Tibial nerve (tissue), 4 donors: ENCODE measurements at places on chromosomes 1 and 21.

DNA sequence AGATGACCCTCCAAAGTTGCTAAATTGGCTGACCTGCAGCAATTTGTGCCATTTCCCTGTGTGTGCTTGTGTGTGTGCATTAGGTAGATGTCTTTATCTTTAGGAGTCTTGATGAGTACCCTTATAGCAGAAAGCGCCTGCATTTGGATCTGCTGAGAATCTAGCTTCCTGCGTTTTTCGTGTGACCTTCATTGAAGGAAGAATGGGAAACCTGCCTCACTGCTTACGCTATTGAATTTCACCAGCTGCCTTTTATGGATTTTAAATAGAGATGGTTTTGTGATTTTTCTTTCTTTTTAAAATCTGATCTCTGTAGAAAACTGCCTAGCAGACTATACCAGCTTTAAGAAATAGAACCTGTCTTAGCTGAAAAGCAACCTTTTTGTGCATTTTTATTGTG lies 124.5 kb downstream of the CACHD1 start:
- DNase-seq, result no peak
- H3K4me3 ChIP-seq, result no peak overlapping the region
- H3K36me3 ChIP-seq, result no peaks in the 10 kb centered on the region
- H3K27me3 ChIP-seq, result no peaks in the 10 kb centered on the region
- H3K27ac ChIP-seq, result no peak overlapping the region

DNA sequence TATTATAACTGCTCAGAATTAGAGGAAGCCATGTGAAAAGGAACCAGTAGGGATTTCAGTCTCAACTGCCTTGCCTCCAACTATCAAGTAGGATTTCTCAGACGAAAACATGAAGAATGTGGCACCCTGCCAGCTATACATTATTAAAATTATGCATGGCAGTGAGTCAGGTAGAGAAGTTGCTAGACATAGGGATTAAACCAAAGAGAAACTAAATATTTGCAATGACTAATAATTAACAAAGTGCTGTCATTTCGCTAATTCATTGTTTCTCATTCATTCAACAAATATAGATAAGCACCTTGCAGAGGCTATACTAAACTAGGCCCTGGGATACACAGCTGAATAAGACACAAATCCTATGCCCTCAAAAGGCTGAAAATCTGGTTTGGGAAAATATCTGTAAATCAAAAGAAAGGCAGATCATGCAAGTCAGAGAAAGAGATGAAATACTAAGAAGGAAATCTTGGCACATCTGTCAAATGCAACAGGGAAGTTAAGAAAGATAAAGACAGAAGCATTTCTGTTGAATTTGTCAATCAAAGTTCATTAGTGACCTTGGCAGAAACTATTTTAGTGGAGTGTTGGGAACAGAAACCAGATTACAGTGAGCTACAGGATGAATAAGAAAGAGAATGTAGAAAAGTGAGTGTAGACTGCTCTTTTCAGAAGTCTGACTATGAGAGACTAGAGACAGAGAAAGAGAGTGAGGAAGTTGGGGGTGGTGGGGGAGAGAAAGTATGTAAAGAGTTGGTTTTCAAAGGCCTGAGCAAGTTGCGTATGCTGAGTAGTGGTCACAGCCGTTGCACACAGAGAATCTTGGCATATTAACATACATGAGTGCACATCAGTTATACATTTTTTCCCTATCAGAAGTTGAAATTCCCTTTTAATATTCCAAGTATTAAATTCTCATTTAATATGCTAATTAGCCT lies 14.7 kb upstream of the NBPF11 start:
- peaks cover 12% of the 10 kb centered on the region for H3K27me3 ChIP-seq
- H3K27ac ChIP-seq, result no peak overlapping the region
- no peak for DNase-seq
- no peaks in the 10 kb centered on the region for H3K36me3 ChIP-seq

GRCh38 chr1:53470155-53470554 lies 11.0 kb downstream of the DMRTB1 start:
- H3K4me3 ChIP-seq, result no peak overlapping the region
- H3K27ac ChIP-seq, result no peak overlapping the region

DNA sequence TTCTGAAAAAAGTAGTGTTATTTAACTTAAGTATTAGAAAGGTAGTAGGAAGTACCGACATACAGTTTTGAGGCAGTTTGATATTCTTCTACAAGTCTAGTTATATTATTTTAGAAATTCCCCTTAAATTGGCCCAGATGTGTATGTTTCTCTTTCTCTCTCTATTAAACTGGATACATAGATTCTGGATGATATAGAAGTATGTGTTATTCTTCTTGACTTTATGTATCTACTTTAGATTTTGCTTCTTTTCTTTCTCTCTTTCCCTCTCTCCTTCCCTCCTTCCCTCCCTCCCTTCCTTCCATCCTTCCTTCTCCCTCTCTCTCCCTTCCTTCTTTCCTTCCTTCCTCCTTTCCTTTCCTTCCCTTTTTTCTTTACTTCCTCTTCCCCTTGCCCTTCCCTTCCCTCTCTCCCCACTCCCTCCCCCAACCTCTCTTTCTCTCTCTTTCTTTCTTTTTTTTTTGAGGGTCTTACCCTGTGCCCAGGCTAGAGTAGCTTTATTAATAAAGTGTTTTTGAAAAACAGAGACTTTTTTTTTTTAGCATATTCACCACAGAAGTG lies 124.3 kb downstream of the OSBPL9 start:
- H3K27ac ChIP-seq, result no peak overlapping the region
- H3K4me3 ChIP-seq, result no peak overlapping the region
- no peaks in the 10 kb centered on the region for H3K4me1 ChIP-seq
- no peaks in the 10 kb centered on the region for H3K27me3 ChIP-seq
- no peak for DNase-seq
